PC-9 (cell line): ENCODE measurements at places on chromosomes 2 and 18. TPM values are rescaled to one million over a fixed set of nuclear protein-coding genes. Genes with fewer than 3 reads are reported as not detected.

DNA sequence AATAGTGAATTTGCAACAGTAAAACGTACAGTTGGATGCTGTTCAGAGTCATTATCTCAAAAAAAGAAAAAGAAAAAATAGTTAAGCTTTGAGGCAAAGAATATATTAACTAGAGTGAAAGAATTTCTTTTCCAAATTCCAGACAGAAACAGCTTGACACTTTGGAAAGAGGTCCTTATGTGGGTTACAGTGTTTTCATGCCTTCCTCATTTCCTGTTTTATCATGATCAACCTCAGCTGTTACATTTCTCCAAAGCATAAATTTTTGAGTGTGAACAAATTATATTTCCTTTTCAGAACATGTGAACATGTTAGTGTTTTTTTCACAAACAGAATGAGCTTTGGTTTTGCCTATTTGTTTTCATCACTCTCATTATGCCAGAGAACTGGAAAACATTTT is 13.6 kb downstream of the FRZB start:
- no peak for DNase-seq

GRCh38 chr2:128137094-128137616 is 46.2 kb downstream of the UGGT1 start:
- DNase-seq = no peak

- no peak for DNase-seq
Observed at GRCh38 chr2:182432051-182432450, 5.2 kb upstream of the PDE1A start.

DNA sequence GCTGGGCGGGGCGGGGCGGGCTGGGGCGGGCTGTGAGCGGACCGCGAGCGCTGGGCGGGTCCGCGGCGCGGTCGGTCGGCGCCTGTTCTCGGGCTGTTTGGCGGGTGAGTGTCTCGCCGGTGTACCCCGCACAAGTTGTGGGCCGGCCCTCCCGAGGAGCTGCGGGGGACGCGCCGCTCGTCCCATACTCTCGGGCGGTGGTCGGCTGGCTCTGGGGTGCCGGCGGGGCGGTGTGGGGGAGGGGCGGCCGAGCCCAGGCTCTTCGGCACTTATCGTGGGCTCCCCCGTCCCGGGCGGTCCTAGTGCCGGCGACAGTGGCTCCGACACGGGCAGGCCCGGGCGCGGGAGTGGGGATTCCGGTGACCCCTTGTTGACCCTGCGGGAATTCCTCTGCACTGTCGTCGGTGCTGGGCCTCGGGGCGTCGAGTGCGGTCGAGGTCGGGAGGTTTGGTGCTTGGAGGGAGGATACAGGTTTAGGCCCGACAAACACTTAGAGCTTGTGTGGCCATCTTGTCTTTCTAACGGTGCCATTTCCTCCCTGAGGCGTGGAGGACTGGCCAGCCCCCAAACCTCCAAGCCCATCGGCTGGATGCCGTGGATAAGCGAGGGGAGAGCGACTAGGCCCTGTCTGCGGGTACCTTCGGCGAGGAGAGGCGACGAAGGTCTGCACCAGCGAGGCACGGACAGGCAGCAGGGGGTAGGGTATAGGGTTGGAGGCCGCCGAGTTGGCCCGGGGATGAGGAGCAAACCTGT is at the start of gene SEPTIN2:
Gene SEPTIN2, plus strand, starts transcription at position 47 of the 753 bp plus-strand sequence. CDS start 8,308 bp downstream, outside the sequence.
- DNase-seq = no peak

GRCh38 chr2:178029342-178029741 is 43.2 kb downstream of the PDE11A start:
- DNase-seq = no peak

DNA sequence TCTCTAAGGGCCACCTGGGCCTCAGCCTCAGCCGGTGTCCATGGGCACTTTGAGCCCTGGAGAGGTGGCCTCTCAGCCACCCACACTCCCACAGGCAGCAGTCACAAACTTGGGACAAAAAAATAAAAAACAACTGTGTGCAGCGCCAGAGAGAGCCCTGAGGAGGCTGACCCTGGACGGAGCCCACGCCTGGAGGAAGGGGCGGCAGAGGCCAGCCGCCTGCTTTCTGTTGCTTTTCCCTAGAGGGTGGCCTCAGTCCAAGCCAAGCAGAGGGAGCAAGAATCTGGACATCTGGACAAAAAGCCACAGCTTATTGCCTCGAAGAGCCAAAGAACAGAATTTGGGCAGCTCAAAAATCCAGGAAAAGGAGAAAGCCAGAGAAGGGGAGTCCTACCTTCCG is 43.3 kb upstream of the LDLRAD4 start:
- DNase-seq = no peak

DNA sequence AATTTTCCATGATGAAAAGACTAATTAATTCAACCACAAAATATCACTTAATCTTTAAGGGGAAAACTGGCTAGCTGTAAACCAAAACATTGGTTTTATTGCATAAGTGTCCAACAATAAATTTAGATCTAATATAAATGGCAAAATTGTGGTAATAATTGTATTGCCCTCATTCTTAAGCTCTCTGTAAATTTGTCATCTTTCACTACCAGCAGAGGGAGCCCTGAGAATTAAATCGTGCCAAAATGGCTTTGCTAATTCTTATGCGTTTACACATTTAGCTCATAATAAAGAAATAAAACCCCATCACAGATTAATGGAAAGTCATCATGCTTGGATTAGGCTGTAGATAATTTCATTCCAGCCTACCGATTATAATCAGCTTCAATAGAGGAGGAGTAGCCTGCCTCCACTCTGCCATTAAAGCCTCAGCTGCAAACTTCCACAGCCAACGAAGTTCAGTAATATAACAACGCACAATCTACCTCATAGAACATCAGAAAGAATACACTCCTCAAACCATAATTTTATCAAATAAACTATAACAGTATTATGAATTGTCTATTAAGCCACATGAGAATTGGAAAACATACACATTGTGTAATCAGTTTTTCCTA is 70.0 kb upstream of the ATP5MC3 start:
- peak; percentile 17 for DNase-seq

The HIBCH gene
- total RNA-seq = 14.7 and 17.4 TPM in 2 replicates
